Left ventricle myocardium inferior (tissue), 1 donor: ENCODE measurements at places on chromosomes 11 and 22. TPM values are rescaled to one million over a fixed set of nuclear protein-coding genes. Genes with fewer than 3 reads are reported as not detected.

UBQLN3 gene
- total RNA-seq, result 0.14 TPM

CSNK2A3 gene
- total RNA-seq, result 1.4 TPM

- DNase-seq, result no peak
- no peak overlapping the region for H3K4me3 ChIP-seq
- H3K36me3 ChIP-seq, result no peaks in the 10 kb centered on the region
- H3K27me3 ChIP-seq, result peaks cover 58% of the 10 kb centered on the region
- no peak overlapping the region for H3K27ac ChIP-seq
These were observed 16.2 kb downstream of the SLC37A2 start for GRCh38 chr11:125079151-125079877.

DNA sequence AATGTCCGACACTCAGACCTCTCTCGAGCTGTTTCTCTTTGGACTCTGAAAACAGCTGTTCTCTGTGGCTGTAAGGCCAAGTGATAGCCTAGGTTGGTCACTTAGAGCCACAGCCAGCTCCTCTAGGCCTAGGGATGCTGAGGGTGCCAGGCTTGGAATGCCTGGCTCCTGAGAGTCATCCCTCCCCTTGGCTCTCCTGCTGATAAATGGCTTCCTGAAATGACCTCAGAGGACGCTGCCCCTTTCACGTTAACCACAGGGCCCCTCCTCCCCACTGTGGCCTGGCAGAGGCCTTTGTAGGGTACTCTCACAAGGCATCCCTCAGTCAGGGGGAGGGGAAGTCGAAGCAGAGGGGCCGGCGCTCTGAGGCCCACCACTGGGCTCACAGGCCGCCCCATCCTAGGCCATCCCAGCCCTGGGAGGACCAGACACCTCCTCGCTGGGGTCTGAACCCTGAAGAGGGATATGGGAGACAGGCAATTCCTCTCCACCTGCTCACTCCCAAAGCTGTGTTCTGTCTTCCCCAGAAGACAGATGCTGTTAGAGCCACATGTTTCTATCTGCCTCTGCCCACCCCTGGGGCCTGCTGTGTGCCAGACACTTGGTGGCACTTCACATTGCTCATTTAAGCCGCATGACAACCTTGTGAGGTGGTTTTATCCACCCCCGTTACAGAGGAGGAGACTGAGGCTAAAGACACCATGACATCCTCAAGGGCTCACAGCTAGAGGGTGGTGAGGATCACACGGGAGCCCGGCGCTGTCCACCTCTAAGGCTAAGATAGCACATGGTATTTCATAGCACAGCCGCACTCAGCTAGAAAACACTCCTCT, 50.9 kb downstream of the ARFGAP3 start:
- H3K27ac ChIP-seq, result peak overlapping the region; percentile 75
- H3K27me3 ChIP-seq, result no peaks in the 10 kb centered on the region
- DNase-seq, result no peak
- H3K4me3 ChIP-seq, result no peak overlapping the region

DNA sequence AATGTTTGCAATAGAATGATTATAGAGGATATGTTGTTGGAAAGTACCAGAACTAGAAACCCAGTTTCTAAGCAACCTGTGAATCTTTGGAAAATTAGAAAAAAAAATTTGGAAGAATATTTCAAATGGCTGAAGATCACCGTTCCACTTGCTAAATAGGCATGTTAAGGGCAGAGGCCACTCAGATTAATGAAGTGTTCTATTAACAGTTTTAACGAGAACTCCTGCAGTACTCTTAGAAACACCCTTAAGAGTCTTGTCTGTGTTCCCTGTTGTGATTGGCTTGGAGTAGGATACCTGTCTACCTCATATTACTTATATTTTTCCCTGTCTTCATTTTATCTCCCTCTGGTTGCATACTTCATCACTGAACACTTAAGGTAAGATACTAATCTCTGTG, 4.6 kb downstream of the C11orf54 start:
- H3K36me3 ChIP-seq, result peaks cover 26% of the 10 kb centered on the region
- no peak overlapping the region for H3K4me3 ChIP-seq
- H3K4me1 ChIP-seq, result peaks cover 48% of the 10 kb centered on the region
- H3K27me3 ChIP-seq, result no peaks in the 10 kb centered on the region
- no peak for DNase-seq

- no peak for DNase-seq
- H3K4me3 ChIP-seq, result no peak overlapping the region
- no peak overlapping the region for H3K27ac ChIP-seq
- no peaks in the 10 kb centered on the region for H3K36me3 ChIP-seq
- H3K27me3 ChIP-seq, result no peaks in the 10 kb centered on the region
- H3K4me1 ChIP-seq, result no peaks in the 10 kb centered on the region
These were observed 9.0 kb upstream of the ZBTB44 start for GRCh38 chr11:130323452-130324450.

ALKBH3 gene
- total RNA-seq, result 18.1 TPM

CRYBB3 gene
- not detected for total RNA-seq

DNA sequence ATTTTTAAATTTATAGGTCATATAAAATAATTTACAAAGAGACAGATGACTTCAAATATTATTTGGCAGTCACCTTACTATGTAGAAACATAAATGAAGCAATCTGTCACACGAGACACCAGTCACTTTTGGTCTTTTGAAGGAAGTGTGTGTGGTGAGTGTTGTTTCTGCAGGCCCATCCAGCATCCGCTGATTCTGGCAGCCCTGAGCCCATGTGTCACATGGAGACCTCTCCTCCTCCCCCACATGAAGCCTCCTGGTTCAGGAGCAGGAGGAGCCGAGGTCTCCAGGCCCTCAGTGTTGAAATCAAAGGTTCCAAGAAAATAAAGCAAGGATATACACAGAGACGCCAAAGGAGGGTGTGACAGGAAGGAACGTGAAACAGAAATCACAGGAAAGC, 60.1 kb downstream of the ARFGAP3 start:
- H3K27me3 ChIP-seq, result no peaks in the 10 kb centered on the region
- peaks cover 49% of the 10 kb centered on the region for H3K36me3 ChIP-seq
- peaks cover 48% of the 10 kb centered on the region for H3K4me1 ChIP-seq

GRCh38 chr11:120337355-120338106, 1.3 kb downstream of the ARHGEF12 start:
- H3K27me3 ChIP-seq, result no peaks in the 10 kb centered on the region
- peak overlapping the region; percentile 98 for H3K27ac ChIP-seq
- H3K4me1 ChIP-seq, result peaks cover 91% of the 10 kb centered on the region
